ENCODE measurements at places on chromosomes 6 and 20.

DNA sequence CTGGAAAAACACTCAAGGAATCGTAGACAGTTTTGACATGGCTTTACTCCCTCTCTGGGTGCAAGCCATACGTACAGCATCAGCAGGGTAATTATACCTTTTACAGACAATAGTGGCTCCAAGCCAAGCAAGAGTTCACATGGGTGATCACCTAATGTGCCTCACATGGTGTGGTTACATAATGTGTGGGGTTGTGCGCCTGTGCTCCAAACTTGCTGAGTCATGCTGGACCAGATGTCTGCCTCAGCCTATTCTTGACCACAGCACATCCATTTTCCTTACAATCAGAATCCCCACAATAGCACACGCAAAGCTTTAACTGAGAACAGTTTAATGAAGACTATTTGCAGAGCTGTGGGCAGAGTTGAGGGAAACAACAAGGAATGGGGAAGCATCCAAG, 74.5 kb downstream of the ALDH8A1 start:
- no peak for DNase-seq

DNA sequence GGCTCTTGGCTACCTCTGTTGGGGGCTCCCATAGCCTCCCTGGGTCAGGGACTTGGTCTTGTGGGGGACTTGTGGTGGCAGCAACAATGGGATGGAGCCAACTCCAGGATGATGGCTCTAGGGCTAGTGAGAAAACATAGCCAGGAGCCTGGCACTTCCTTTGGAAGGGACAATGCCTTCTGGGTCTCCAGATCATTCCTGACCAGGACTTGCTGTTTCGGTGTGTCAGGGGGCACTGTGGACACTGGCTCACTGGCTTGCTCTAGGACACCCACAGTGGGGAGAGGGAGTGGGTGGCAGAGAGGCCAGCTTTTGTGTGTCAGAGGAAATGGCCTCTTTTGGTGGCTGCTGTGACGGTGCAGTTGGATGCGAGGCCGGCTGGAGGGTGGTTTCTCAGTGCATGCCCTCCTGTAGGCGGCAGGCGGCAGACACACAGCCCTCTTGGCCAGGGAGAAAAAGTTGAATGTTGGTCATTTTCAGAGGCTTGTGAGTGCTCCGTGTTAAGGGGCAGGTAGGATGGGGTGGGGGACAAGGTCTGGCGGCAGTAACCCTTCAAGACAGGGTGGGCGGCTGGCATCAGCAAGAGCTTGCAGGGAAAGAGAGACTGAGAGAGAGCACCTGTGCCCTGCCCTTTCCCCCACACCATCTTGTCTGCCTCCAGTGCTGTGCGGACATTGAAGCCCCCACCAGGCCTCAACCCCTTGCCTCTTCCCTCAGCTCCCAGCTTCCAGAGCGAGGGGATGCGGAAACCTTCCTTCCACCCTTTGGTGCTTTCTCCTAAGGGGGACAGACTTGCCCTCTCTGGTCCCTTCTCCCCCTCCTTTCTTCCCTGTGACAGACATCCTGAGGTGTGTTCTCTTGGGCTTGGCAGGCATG, 9.2 kb downstream of the VEGFA start:
- no peak for DNase-seq

GRCh38 chr20:37990571-37991151, 42.6 kb downstream of the TTI1 start:
- peak; percentile 40 for DNase-seq

DNA sequence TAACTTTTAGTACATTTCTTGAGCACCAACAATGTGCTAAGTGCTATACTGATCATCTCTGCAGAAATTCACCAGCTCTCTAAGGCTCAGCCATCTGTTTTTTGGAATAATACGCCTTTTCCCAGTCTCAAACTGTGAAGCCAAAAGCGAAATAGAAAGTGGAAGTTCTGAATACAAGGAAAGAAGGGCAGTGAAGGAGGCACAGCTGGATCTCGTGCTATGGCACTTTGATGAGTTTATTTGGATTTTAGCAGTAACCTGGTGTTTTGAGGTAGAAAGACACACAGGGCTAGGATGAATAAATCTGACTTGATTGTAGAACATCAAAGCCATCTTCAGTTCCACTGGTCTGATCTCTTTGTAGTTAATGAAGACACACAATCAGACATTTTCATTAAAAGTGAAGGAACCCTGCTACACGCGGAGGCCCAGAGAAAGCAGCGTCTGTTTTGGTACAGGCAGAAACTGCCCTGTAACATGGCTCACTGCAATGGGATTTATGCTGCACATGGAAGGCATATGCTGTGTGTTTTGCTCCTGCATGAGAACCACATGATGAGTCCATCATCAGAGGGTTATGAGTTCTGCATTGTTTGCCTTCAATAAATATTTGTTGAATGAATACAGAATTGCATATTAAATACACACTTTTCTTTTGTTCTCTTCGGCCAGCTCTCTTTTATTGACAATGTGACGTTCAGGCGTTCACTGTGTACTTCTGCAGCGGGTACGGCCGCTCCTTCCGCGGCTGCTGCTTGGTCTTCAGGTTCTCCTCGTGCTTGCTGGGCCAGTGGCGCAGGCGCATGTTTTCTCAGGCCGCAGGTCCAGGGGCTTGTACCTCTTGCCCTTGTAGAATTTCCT, 100.9 kb downstream of the PREP start:
- no peak for DNase-seq

GRCh38 chr6:36028088-36028876, 674 bp downstream of the MAPK14 start:
- peak; percentile 22 for DNase-seq

Data from stimulated activated CD8-positive, alpha-beta memory T cell treated with anti-CD3 and anti-CD28 coated beads, Interleukin-12 subunit alpha, Interleukin-12 subunit beta, amount 100 ng/mL, for 4 hours (primary cell).